Activated T-helper 1 cell treated with anti-CD3 and anti-CD28 coated beads, Interleukin-2, amount 50 U/mL, for 16 hours (primary cell): ENCODE measurements at places on chromosomes 7 and 10.
A peak's percentile ranks its signal among the peaks of the same experiment; 100 is the strongest.

DNA sequence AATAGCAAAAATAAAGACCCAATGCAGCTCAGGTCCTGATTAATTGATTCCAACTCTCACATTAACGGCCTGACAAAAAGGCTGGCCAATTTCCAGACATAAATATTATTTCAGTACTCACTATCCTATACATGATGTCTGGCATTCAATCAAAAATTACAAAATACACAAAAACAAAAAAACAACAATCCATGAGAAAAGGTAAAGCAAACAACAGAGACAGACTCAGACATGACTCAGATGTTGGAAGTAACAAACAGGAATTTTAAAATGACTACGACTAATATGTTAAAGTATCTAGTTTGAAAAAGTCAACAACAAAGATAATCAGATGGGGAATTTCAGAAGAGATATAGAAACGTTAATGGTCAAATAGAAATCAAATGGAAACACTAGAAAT is 152.8 kb downstream of the AMPH start:
- DNase-seq: no peak

DNA sequence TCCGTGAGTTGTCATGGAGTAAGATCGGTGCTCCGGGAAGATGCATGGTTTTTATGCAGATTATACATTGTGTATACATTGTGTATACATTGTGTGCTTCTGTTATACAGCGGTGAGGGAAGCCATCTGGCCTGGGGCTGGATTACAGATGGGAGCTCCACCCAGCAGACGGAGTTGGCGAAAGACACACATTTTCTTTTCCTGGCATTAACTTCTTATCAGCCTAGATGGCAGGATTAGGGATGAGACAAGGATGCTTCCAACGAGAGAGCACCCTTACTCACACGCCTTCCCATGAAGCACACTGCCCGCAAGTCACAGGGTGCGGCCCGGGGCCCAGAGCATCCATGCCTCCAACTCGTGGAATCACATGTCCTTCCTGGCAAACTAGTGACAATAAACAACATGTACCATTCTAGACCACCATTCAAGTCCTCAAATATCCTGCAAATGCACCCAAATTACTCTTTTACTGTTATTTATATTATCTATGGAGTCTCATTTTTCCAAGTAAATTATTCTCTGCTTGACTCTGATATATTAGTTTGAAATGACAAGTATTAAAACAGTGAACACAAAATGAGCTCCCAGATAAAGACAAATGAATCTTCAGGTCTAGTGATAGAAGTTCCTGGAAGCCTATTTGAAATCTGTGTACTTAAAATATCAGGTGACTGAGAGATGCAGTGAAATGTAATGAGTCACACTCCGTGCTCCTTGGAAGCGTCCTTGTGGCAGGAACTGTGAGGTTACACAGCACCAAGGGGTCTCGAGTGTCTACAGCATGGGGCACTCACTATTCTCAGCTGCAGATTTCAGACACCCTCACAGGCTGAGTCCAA is 29.8 kb upstream of the PPP2R2D start:
- no peak for DNase-seq

DNA sequence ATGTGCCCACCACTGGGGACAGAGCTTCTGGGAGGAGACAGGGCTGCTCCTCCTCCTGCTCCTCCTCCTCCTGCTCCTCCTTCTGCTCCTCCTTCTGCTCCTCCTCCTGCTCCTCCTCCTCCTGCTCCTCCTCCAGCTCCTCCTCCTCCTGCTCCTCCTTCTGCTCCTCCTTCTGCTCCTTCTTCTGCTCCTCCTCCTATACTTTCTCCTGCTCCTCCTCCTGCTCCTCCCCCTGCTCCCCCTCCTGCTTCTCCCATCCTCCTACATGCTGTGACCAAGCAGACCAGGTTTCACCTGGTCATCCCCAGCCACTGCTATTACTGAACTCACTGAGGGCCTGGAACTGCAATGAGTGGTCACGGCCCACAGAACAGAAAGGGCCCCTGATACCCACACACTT is 154.0 kb upstream of the PPP2R2D start:
- no peak for DNase-seq

- no peak for DNase-seq
These were observed 30.2 kb downstream of the COBL start for GRCh38 chr7:51286401-51286800.

GRCh38 chr7:1677206-1678080 is 7.4 kb downstream of the ELFN1 start:
- no peak for DNase-seq

DNA sequence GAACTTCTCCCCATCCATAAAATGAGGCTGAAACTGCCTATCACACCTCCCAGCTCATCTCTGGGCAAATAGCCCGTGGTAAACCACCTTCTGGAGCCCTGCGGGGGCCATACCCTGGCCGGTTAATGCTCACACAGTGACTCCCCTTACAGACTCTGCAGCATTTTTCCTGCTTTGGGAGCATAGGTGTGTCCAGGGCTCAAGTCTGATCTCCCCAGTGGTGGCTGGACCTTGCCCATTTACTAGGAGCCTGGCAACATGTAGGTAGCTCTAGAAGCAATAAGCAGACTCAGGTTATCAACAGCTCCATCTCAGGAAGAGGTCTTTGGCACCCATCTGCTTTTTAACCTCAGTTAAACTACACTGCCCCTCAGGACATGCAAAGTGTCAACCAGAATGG is 5.5 kb upstream of the CDHR1 start:
- DNase-seq: no peak

DNA sequence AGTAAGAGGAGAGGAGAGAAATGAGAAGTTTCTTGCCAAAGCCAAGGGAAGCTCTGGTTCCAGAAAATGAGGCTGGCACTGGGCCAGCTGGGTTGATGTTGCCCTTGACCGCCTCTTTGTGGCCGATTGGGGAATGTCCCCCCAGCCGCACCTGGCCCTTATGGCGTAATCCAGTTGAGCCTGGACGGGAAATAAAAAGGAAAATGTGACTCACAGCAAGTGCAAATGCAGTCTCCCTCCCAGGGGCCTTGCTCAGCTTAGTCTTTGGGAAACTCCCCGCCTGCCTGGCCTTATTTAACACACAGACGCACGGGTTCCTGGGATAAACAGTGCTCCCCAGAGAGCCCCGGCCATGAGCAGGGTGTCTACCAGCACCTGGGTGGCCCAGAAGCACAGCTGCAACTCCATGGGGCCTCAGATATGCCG is 174.8 kb downstream of the KIAA1217 start:
- DNase-seq: peak; percentile 3

GRCh38 chr7:45921381-45921698 is 268 bp upstream of the IGFBP3 start:
- DNase-seq: no peak

DNA sequence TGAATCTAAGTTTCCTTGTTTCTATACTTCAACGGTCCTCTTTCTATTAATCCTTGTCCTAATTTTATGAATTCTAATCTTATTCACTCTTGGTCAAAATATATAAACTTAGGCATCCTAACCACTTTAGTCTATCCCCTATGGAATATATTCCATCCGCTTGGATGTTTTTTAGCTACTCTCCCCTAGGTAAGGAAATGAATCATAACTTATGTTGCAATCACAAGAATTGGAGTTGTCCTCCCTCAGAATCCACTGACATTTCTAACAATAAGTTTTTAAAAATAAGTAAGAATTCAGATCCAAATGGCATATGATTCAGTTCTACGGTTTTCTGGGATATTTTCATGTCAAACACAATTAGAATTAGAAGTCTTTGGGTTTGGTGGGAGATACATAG is 1081.6 kb downstream of the SORCS1 start:
- DNase-seq: no peak
